Glomerular endothelial cell (primary cell): ENCODE measurements at places on chromosomes 2 and 18. TPM values are rescaled to one million over a fixed set of nuclear protein-coding genes. Genes with fewer than 3 reads are reported as not detected.

WDR54 gene
- total RNA-seq = 29.1 and 35.6 TPM in 2 replicates

GRCh38 chr2:12032975-12033374, 286.5 kb downstream of the LPIN1 start:
- DNase-seq = no peak

- no peak for DNase-seq
Observed at GRCh38 chr18:47399475-47399874, 148.0 kb upstream of the SKOR2 start.

- DNase-seq = no peak
Observed at GRCh38 chr18:76824754-76825153, 2.4 kb downstream of the ZNF236 start.

DNA sequence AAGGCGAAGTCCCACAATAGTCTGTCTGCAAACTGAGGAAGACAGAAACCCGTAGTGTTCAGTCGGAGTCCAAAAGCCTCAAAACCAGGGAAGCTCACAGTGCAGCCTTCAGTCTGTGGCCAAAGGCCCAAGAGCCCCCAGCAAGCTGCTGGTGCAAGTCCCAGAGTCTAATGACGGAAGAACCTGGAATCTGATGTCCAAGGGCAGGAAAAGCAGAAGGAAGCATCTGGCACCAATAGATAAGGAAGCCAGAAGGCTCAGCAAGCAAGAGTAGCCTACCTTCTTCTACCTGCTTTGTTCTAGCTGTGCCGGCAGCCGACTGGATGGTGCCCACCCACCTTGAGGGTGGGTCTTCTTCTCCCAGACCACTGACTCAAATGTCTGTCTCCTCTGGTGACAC, 21.8 kb downstream of the CFAP210 start:
- DNase-seq = no peak

FECH gene
- 29.2 and 38.2 TPM in 2 replicates for total RNA-seq

GRCh38 chr2:160270571-160271113, 70.6 kb upstream of the ITGB6 start:
- no peak for DNase-seq

- no peak for DNase-seq
Observed at GRCh38 chr2:102335871-102336366, 19.7 kb upstream of the IL18R1 start.

DPP10 gene
- not detected in 2 replicates for total RNA-seq

- DNase-seq = no peak
Observed at GRCh38 chr2:97766567-97766966, 53.2 kb downstream of the ZAP70 start.

DNA sequence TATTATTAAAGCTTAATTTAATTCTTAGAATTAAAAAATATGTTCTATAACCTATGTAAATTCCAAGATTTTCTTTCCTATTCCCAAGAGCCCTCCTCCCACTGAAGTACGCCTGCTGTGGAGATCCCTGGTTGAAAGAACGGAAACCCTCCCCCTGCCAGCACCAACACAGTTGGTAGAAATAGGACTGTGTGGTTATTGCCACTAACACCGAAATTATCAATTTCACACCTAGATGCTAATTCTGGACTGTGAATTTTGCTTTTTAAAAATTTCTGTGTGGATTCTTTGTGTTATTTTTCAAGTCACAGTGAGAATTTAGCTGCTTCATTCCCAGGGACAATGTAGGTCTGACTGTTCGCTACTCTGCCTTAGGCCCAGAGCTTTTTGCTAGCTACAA, 305.8 kb upstream of the HNMT start:
- DNase-seq = no peak

DNA sequence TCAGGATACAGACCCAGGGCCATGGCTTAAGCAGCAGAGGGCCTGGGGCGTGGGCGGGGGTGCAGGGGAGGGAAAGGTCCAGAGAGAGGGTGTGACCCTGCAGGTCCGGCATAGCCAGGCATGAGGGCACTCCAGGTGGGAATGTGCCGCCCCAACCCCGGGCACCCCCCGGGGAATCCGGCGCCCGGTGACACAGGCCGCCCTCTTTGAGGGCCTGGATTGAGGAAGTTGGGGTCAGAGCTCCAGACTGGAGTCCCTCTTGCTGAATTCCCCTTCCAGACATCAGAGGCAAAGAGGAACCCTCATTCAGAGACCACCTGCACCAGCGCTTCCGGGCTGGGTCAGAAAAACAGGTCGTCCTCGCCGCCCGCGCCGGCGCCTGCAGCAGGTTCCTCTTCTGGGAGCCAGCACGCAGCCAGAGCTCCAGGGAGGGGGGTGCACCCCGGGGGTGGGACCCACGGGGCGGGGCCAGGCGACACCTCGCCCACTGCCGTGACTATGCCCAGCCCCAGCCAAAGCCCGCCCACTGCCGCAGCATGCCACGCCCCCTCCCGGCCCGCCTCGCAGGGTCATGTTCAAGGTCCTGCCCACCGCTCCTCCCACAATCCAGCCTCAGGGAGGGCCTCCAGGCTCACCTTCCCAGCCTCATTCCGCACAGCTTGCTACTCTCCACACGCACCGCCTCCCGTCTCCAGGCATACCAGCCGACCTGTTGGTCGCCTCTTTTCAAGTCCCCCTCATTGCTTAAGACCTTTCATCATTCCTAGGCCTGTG, 98.3 kb upstream of the ID2 start:
- no peak for DNase-seq

DNA sequence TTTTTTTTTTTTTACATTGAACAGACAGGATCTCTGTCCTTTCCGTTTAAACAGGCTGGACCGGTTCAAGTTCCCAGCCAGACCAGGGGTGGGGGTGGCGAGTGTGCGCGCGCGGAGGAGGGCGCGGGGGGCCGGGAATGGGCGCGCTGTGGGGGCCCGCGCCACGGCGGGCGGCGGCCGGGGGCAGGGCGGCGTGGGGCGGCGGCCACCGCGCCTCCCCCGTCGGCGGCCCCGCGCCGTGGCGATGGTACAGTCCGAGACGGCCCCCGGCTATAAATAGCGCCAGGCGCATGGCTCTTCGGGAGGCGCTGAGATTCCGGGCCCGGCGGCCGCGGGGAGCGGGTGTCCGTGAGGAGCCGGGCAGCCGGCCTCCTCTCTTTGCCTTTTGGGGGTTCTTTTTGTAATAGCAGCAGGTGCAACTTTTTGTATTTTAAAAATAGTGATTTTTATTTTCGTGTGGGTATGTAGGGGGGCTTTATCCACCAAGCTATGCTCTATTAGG, 430 bp upstream of the CELF4 start:
- no peak for DNase-seq

DNA sequence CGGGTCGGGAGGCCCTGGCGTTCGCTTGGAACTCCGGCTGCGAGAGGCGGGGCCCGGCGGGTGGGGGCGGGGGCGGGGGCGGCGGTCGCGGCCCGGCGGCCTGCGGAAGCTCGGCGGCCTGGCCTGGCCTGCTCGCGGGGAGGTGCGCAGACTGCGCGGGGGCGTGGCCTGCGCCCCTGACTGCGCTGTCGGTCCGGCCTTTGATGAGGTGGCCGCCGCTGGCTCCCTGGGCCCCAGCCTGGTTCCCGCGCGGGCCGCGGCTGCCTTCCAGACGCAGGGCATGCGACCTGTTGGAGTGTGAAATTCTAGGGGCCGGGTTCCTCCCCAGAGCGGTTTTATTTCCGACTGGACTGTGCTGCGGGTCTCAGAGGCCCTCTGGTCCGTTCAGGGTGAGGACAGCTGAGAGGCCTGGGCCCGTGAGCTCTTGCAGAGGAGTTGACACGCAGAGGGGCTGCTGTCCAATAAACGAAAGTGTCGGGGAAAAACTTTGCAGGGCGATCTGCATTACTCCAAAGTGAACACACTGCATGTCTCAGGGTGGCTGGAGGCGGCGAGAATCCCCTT, 629 bp downstream of the NRBP1 start:
- DNase-seq = no peak

SRD5A2 gene
- not detected in 2 replicates for total RNA-seq

MC5R gene
- total RNA-seq = not detected in 2 replicates

- no peak for DNase-seq
Observed at GRCh38 chr2:99899882-99900281, 242.5 kb downstream of the AFF3 start.
